ENCODE measurements at places on chromosomes 6 and 20. TPM values are rescaled to one million over a fixed set of nuclear protein-coding genes. Genes with fewer than 3 reads are reported as not detected.

- H3K27me3 ChIP-seq: no peaks in the 10 kb centered on the region
- no peak overlapping the region for H3K4me3 ChIP-seq
Observed at GRCh38 chr6:35973670-35974222, 50.7 kb downstream of the SLC26A8 start.

- no peak overlapping the region for H3K4me3 ChIP-seq
- no peak overlapping the region for H3K27ac ChIP-seq
- no peak for DNase-seq
- no peaks in the 10 kb centered on the region for H3K36me3 ChIP-seq
- no peaks in the 10 kb centered on the region for H3K27me3 ChIP-seq
- no peaks in the 10 kb centered on the region for H3K4me1 ChIP-seq
Observed at GRCh38 chr6:169988769-169989550, 237.5 kb downstream of the ERMARD start.

- no peaks in the 10 kb centered on the region for H3K4me1 ChIP-seq
- H3K4me3 ChIP-seq: no peak overlapping the region
- no peak for DNase-seq
- no peaks in the 10 kb centered on the region for H3K27me3 ChIP-seq
- H3K36me3 ChIP-seq: no peaks in the 10 kb centered on the region
Observed at GRCh38 chr20:1555952-1556351, 1.6 kb downstream of the SIRPD start.

DNA sequence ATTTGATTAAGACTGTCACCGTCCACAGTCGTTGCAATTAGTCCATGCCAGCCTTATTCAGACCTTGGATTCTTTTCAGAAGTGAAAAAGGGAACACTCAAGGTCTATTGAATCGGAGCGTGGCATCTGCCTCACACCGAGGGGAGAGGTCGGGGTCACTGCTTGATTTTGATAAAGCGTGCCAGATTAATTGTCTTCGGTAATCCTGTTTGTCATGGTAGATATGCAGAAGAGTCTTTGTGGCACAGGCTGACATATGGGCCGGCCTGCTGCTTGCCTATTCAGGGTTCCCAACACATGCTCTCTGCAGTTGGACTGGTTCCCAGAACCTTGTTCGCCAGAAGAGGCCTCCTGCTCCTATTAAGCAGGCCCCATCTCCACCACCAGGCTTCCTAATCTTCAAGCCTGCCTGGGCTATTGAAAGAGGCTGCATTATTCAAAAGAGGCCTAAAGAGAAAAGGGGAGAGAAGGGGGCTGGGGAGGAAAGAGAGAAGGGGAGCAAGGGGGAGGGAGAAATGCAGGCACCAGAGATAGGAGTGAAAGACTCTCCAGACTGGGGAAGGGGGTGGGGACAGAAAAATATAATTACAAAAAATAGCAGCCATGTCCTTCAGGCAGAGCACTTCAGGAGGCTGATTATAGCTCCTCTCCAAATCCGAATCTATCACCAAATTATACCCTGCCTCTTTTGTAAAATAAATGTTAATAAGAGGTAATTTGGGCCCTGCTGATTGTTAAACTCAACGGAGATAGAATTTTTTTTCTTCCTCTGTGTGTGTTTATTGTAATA is 611.3 kb downstream of the HDGFL1 start:
- DNase-seq: no peak
- H3K4me1 ChIP-seq: no peaks in the 10 kb centered on the region
- H3K27me3 ChIP-seq: no peaks in the 10 kb centered on the region
- no peaks in the 10 kb centered on the region for H3K36me3 ChIP-seq
- H3K27ac ChIP-seq: no peak overlapping the region

DNA sequence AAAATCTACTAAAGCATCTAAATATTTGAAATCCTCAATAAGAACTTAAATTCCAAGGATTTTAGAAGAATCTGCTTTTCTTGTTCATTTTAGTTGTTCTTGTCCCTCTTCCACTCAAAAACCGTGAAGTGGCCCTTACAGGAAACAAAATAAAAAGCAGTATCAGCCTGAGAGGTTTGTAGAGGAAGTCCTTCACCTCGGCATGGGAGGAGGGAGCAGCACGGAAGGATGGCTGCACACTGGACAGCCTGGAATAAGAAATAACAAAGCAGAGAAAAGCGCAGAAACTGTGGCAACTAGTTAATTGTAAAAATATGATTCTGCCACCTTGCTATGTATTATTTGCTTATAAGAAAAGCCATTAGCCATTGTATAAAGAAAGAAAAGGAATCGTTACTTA is 46.1 kb downstream of the RALGAPA2 start:
- no peak for DNase-seq
- H3K36me3 ChIP-seq: no peaks in the 10 kb centered on the region
- H3K27ac ChIP-seq: no peak overlapping the region
- no peaks in the 10 kb centered on the region for H3K27me3 ChIP-seq
- no peak overlapping the region for H3K4me3 ChIP-seq
- no peaks in the 10 kb centered on the region for H3K4me1 ChIP-seq

GRCh38 chr6:33841070-33841469 is 37.3 kb upstream of the MLN start:
- no peaks in the 10 kb centered on the region for H3K27me3 ChIP-seq
- H3K36me3 ChIP-seq: no peaks in the 10 kb centered on the region
- no peaks in the 10 kb centered on the region for H3K4me1 ChIP-seq
- H3K4me3 ChIP-seq: no peak overlapping the region

GRCh38 chr6:18477301-18477941 is 90.3 kb downstream of the RNF144B start:
- no peak overlapping the region for H3K27ac ChIP-seq
- no peaks in the 10 kb centered on the region for H3K27me3 ChIP-seq
- H3K4me1 ChIP-seq: peaks cover 19% of the 10 kb centered on the region

DNA sequence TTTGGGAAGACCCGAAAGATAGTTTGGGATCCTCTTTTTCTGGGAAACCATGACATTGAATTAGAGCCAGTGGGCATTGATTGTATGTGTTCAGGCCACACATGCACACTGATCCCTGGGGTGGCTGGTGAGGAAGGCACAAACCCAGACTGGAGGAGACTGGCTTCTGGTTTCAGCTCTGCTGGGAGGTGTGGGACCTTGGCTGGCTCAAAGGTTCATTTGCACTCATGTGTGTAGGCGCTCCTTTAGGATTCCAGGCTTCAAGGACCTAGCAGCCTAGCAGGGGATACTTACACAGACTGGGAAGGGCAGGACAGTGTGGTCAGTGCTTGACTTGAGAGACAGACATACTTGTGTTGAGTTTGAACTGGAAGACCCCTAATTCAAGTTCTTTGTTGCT is 7.2 kb downstream of the RIN2 start:
- no peak overlapping the region for H3K4me3 ChIP-seq
- no peak overlapping the region for H3K27ac ChIP-seq
- no peaks in the 10 kb centered on the region for H3K27me3 ChIP-seq
- H3K4me1 ChIP-seq: peaks cover 2% of the 10 kb centered on the region
- DNase-seq: no peak

FABP7 gene
- not detected for total RNA-seq

KCNB1 gene
- total RNA-seq: 11.7 TPM

BTN1A1 gene
- total RNA-seq: not detected

Data from tibial nerve (tissue), 4 donors.